SK-N-SH treated with all-trans-retinoic acid at 6 μM for 48 hours (cell line): ENCODE measurements at places on chromosomes 16 and 17.

DNA sequence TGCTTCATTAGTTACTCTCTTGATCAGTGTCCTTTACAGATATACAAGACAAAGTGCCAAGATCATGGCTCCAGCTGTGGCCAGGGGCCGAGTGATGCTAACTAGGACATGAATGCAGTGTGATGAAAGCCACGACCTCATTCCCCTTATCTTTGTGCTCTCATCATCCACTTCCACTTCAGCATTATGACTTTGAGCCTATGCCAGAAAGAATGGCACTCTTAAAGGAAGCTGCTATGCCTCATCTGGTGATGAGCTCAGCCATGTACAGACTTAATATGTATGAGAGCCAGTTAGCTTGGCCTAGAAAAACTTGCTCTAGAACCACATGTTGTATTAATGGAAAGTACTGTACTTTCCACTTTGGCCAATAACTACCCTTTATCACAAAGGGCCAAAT is 179.1 kb downstream of the TOX3 start:
- no peak for ATAC-seq

DNA sequence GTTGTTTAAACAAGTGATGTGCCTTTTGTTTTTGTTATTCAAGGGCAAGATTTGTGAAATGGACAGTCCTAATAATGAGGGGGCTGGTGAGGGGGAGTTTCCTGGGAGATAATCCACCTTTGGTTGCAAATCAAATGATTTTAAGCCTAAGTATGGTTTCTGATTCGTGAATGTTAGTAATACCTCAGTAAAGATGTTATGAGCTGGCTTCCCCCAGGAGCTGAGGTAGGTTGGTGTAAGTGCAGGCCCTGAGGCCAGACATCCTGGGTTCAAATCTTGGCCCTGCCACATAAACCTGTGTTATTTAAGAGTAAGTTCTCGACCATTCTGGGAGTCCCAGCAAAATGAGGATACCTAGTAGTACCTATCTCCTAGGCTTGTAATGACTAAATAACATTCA is 1.5 kb downstream of the SNX29 start:
- no peak for ATAC-seq

- no peak for ATAC-seq
Observed at GRCh38 chr16:67490335-67491096, 7.2 kb upstream of the AGRP start.

- ATAC-seq: no peak
Observed at GRCh38 chr16:17964196-17964595, 372.3 kb downstream of the NPIPA8 start.

- ATAC-seq: no peak
Observed at GRCh38 chr16:56593573-56594291, 4.4 kb downstream of the MT3 start.

- no peak for ATAC-seq
Observed at GRCh38 chr17:61669522-61669921, 78.5 kb upstream of the NACA2 start.
